ENCODE measurements at places on chromosomes 6 and 20. TPM values are rescaled to one million over a fixed set of nuclear protein-coding genes. Genes with fewer than 3 reads are reported as not detected.

GRCh38 chr6:116027801-116028200, 32.9 kb downstream of the FRK start:
- H3K36me3 ChIP-seq, result no peaks in the 10 kb centered on the region
- no peak overlapping the region for H3K27ac ChIP-seq
- peaks cover 28% of the 10 kb centered on the region for H3K27me3 ChIP-seq
- DNase-seq, result no peak
- H3K4me3 ChIP-seq, result no peak overlapping the region

GRCh38 chr6:143595251-143596036, 82.3 kb upstream of the PHACTR2 start:
- DNase-seq, result no peak
- no peaks in the 10 kb centered on the region for H3K36me3 ChIP-seq

- peaks cover 43% of the 10 kb centered on the region for H3K36me3 ChIP-seq
- H3K27ac ChIP-seq, result peak overlapping the region; percentile 99
- peak; percentile 29 for DNase-seq
- no peaks in the 10 kb centered on the region for H3K27me3 ChIP-seq
- H3K4me3 ChIP-seq, result peak overlapping the region; percentile 95
- H3K4me1 ChIP-seq, result peaks cover 54% of the 10 kb centered on the region
These were observed 544 bp upstream of the HLA-C start for GRCh38 chr6:31272436-31272835.

GRCh38 chr20:18254615-18255014, 33.7 kb upstream of the ZNF133 start:
- no peaks in the 10 kb centered on the region for H3K36me3 ChIP-seq
- no peak for DNase-seq
- no peak overlapping the region for H3K4me3 ChIP-seq

Gene KHDC1L
- not detected for total RNA-seq

Gene ATP9A
- 2.7 TPM for total RNA-seq

Gene TTBK1
- 0.40 TPM for total RNA-seq

Gene TSBP1
- total RNA-seq, result not detected

Gene C20orf144
- total RNA-seq, result 0.27 TPM

Data from activated CD4-positive, alpha-beta T cell treated with anti-CD3 and anti-CD28 coated beads for 36 hours (primary cell).